ENCODE measurements at places on chromosomes 11 and 22.

DNA sequence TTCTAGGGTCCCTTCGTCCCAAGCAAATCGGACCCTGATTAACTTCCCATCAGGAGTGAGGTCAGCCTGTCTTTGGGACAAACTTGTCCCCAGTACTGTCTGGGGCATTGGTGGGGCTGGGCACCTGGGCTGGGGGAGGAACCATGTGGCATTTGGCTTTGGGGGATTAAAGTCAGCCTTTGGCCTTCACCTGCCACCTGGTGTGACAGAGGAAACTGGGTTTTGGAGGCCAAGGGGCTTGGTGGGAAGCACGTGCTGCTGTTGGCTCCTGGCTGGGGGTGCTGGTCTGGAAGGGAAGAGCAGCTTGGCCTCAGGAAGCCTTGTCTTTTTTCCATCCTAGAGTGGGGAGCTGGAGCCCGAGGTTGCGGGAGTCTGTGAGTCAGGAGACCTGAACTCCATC lies 78.4 kb upstream of the NECTIN1 start:
- no peak for DNase-seq

DNA sequence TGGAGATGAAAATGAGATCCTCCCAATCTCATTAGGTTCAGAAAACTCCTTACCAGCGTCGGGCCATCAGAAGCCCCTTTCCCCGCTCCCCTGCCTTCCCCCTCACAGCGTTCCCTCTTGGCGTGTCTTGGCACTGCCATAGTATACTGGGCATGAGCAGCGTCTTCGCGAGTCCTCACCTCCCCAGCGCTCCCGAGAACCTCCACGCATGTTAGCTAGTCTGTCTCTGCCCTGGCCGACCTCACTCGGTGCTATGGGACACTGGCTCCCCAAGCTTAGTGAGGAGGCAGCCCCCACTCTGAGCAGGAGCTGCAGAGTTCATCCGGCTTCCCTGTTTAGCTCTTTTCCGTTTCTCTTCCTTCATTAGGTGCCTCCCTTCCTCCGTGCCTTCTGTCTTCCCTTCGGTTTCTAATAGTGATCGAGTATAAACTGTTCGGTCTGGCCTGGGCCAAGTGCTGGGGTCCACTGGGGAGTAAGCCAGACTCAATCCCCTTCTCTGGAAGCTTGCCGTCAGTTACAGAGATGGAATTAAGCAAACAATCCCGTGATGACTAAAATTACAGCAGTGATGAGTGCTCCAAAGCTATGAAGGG lies 63.8 kb upstream of the OPCML start:
- no peak for DNase-seq

GRCh38 chr11:33214187-33214586 lies 43.0 kb upstream of the HIPK3 start:
- DNase-seq: no peak

DNA sequence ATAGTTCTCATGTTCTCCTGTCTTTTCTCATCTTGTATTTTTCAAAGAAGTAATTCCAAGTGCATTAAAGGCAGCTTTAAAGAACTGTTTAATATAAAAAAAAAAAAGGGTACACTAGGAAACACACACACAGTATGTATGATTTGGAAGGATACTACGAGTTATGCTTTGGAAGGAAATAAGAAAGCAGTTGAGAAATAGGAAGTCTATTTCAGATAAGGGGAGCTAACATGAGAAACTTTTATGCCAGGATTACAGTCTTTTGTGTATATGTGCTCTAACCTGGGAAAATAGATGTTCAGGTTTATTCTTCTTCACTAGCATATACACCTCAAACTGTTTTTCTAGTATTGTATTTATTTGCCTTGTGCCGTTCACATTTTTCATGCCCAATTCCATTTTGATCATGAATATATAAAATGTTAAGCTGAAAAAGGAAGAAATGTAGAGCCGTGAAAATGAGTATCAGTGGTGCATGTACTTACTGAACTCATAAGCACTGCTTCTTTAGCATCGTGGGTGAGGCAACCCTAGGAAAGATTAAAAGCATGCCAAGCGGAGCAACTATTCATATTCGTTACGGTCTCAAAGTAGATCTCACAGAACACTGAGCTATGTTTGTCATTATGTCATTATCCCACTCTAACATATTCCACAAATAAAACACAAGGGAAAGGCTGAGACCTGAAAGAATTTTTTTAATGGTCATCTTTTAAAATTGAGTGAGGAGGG lies 59.6 kb downstream of the GUCY1A2 start:
- DNase-seq: no peak

GRCh38 chr11:57405271-57405860 lies 14.9 kb upstream of the PRG2 start:
- no peak for DNase-seq

DNA sequence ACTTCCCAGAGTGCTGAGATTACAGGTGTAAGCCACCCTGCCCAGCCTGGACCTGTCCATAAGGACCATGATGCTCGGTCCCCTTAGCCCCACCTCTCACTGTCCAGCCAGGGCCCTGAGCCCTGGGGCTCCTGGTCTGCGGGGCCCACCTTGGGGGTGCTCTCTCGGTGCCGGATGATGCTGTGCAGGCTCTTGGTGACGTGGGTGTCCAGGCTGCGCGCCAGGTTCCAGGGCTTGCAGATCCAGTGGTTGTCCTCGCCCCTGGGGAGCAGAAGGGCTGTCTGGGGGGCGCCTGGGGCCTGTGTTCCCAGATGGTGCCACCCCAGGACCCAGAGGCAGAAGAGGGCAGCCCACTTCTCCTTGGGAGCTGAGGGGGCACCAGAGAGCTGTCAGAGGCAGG lies 13.4 kb downstream of the TTLL12 start:
- no peak for DNase-seq

Measured in activated CD4-positive, alpha-beta T cell treated with anti-CD3 and anti-CD28 coated beads for 24 hours (primary cell).